Hematopoietic multipotent progenitor cell (in vitro differentiated cells): ENCODE measurements at places on chromosomes 1 and 21.

- DNase-seq, result no peak
Observed at GRCh38 chr1:112453876-112454275, 54.9 kb upstream of the WNT2B start.

GRCh38 chr1:167676916-167677848, 44.6 kb upstream of the MPZL1 start:
- DNase-seq, result no peak

DNA sequence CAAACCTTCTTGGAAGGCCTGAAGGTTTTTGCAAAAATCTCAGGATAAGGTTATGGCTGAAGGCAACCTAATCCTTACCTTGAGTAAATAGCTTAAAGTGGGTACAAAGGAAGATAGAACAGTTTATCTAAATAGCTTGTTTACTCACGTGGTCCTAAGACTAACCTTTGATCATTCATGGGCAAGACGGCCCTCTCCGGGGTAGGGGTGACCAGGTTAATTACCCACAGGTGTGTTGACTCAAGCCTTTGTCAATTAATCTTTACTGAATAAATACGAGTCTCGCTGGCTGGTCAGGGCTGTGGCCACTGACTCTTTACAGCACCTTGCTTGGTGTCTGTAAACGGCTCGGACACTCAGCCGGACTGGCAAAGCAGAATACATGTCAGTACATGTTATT, 10.8 kb downstream of the AADACL4 start:
- DNase-seq, result no peak

DNA sequence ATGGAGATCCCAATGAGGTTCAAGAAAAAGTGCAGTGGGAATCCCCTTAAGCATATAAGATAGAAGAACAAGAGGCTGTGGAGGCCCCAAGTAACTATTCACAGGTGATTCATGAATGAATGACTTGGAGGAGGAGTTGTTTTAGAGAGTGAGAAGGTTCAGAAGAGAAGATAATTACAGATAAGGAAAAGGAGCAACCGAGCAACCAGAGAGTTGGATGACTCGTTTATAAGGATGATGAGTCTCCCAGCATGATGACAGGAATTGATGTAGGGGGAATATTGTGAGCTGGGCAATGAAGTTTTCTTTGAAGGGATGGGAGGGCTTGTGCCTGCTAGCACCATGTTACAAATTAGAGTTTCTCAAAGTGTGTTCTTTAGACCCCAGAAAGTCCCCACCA, 9.8 kb downstream of the C8A start:
- no peak for DNase-seq

- DNase-seq, result no peak
Observed at GRCh38 chr1:78121710-78122109, 75.9 kb downstream of the GIPC2 start.

- DNase-seq, result no peak
Observed at GRCh38 chr1:204802401-204803175, 68.1 kb upstream of the NFASC start.
